CD4-positive, alpha-beta T cell treated with Interleukin-12 subunit alpha and Interleukin-12 subunit beta, for 1 hour (primary cell): ENCODE measurements at places on chromosomes 11 and 22.

DNA sequence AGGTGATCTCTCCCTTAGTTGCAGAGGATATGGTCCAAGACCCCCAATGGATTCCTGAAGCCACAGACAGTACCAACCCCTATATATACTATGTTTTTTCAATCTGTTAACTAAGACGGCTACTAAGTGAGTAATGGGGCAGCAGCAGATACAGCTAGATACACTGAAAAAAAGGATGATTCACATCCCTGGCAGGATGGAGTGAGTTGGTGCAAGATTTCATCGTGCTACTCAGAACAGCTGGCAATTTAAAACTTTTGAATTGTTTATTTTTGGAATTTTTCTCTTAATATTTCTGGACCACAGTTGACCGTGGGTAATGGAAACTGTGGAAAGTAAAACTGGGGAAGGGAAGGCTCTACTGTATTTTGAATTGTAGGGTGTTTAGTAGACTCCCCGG, 17.0 kb upstream of the TMEM218 start:
- DNase-seq: no peak

DNA sequence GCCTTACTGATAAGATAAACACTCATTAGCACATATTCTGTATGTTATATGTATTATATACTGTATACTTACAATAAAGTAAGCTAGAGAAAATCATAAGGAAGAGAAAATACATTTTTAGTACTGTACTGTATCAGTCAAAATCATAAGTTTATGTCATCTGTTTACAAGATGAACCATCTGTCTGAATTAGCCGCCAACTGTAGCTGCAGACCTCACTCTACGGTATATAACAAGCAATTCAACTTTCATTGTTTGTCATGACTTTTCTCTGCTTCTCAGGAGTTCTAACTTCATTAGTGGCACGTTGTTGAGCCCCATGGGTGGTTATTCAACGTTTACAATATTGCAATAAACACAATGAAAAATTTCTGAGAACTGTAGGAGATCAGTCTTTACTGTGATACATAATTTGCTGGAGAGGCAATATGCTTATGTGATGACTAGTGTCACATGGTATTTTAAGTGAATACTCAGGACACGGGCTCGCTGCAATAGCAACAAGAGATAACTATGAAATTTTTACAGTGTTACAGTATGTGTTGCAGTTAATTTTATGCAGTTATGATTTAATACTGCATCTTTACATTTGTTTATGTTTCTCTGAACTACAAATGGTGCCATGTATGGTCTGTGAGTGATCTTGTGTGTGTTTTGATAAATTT, 132.2 kb upstream of the CTSC start:
- DNase-seq: no peak

GRCh38 chr11:111411456-111411855, 32.4 kb upstream of the POU2AF1 start:
- no peak for DNase-seq

DNA sequence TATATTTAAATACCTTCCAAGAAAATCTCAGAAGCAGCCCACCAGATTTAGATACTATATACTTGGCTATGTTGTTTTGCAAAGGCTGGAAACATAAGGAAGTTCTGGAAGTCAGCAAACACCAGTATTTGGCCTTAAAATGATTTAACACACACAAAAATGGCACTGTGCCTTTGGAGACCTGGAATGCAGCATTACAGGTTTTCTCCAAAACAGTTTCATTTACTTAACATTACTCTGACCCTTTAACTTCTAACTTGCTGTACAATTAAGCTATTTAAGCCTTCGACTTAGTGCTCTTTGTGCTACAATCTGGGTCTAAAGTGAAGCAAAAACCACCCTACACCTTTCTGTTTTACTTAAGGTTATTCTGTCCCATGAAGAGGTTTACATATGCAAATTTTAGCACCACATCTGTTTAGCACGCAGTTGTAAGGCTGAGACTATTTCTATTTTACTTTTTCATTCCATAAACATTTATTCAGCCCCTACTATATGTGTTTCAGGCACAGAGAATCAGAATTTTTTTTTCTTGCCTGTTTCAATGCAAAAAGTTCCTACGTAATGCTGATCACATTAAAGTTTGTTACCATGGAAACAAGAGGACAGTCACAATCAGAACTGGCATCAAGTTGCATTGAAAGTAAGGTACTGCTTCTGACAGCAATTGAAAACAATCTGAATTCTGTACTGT, 70.3 kb downstream of the MAML2 start:
- peak; percentile 62 for DNase-seq

DNA sequence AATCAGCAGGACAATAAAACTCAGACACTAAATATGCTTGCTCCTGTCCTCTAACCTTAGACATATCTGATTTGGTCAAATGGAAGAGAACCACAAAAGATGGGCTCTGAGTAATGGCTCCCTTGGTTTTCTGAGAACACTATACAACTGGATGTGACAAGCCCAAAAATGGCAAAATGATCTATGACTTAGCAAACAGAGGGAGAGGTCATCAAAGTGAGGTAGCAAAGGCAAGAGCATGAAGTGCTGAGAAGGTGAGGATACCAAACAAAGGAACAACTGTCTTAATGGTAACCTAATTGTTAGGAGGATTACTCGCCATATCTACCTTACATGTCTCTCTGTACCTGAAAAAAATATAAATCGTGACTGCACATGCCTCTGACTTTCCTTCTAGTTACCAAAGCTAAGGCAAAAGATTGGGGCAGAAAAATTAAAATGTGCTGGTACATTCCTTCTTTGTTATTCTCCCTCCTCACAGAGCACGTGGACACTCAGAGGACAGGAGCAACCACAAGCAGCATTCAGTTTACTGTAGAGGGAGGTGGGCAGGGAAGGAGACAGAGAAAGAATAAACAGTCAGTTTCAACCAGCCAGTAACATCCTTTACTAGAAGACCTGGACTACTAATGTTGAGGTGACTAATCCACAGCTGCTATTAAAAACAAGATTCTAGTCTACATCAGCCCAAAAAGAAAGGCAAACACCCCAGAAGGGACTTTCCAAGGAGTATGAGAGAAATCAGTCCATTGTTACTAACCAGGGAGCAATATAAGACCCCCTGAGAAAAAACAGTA, 88.8 kb downstream of the AMBRA1 start:
- DNase-seq: no peak

DNA sequence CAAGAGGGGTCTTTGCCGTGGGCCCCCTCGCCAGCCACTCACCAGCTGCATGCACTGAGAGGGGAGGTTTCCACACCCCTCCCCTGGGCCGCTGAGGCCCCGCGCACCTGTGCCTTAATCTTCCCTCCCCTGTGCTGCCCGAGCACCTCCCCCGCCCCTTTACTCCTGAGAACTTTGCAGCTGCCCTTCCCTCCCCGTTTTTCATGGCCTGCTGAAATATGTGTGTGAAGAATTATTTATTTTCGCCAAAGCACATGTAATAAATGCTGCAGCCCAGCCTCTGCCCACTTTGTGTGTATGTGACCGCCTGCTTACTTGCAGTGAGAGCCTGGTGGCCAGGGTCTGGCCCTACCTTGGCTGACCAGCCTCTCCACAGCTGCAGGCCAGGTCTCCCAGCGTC, 2.8 kb upstream of the CRACR2B start:
- no peak for DNase-seq
